Activated T-helper 9 cell treated with anti-CD3 and anti-CD28 coated beads, Interleukin-2, amount 50 U/mL, for 16 hours (primary cell): ENCODE measurements at places on chromosomes 3 and 15.

DNA sequence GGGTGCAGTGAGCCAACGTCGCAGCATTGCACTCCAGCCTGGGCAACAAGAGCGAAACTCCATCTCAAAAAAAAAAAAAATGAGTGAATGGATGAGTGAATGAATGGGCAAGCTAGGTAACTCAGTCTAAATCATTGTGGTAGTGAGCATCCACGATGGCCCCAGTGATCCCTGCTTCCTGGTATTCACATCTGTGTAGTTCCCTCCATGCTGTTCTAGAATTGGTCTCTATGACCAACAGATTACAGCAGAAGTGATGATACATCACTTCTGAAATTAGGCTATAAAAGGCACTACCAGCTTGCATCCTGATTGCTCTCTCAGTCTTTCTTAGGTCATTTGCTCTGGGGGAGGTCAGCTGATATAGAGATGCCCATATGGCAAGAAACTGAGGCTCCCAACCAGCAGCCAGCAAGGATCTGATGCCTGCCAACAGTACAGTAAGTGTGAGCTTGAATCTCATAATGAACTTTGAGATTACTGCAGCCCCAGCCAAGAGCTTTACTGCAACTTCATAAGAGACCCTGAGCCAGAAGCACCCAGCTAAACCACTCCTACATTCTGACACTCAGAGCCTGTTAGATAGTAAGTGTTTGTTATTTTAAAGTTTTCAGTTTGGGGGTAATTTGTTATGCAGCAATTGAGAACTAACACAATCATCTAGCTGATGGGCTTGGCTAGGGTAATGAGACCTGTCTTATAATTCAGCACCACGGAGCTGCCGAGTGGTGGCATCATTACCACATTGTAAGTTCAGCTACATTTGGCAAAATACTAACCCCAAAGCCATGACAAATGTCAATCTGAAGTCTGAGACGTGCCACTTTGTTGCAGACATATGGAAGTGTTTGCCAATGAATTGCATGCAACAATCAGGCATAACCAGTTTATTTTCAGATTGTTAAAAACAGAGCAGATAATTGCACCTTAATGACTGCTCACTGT is 53.0 kb downstream of the KLHL6 start:
- no peak for DNase-seq

DNA sequence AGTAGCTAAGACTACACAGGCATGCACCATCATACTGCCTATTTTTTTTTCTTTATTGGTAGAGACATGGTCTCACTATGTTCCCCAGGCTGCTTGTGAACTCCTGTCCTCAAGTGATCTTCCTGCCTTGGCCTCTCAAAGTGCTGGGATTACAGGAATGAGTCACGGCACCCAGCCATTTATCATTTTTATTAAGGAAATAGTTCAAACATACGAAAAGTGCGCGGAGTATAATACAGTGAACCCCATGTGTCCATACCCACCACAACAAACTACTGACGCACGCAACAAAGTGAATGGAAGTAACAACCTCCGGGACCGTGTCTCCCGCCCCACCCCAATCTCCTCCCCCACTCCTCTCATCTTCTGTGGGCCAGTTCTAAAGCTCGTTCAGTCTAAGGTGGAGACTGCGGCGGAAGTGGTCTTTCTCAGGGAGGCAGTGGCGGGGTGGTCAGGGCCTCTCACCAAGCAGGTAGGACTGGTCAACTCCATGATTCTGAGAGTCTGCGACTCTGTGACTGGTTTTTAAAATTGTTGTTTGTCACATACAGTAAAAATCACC is 42.1 kb downstream of the DNAJB8 start:
- DNase-seq, result no peak

DNA sequence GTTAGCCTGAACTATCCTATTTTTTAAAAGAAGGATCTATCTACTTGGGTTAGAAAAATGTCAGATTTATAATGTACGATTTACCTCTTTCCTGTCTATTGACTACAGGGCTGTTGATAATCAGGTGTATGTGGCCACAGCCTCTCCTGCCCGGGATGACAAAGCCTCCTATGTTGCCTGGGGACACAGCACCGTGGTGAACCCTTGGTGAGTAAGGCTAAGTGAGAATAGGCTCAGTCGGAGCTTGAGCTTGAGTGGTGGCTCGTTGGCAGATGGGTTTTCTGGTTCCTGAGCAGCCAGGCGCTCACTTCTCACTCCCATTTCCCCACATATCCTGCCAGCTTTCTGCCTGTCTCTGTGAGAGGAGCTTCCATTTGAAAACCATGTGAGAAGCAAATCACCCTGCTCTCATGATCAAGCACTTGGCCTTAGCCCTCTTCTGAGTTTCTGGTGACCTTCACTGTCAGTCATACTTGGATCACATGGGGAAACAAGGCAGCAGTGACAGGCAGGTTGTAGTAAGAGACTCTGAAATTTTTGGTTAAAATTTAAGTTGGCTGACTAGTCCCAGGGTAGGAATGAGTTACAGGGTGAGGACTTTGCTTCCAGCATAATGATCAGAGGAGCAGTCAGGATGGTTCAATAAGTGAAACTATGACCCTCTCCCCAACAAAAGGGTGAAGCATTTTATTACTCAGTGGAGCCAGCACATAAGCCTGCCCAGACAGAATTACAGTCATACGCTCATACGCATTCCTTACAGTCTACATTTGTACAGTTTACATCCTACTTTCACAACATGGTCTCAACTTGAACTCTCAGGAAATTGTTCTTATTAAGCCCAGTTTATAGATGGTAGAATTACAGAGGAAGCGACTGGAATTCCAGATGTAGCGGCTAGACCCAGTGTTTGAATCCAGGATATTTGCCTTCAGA is 18.0 kb downstream of the NIT2 start:
- DNase-seq, result no peak

DNA sequence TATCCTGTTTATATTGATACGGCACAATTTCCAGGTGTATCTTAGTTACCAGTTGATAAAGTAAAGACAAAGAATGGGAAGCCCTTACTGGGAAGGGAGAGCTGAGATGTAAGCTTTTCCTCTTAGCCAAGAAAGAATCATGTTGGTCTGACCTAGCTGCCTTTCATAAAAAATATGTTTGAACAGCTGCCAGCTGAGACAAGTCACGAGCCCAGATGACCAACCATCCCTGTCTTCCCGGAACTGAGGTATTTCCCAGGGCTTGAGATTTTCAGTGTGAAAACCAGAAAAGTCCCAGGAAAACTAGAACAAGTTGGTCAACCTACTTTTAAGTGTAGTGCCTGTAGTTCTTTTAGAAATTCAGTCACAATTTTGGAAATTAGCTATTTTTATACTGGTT is 3.6 kb upstream of the MYH15 start:
- no peak for DNase-seq

- DNase-seq, result no peak
Measured at GRCh38 chr3:63878394-63879060, 14.9 kb downstream of the ATXN7 start.

GRCh38 chr3:40864915-40865314 is 334.4 kb upstream of the CTNNB1 start:
- DNase-seq, result no peak

DNA sequence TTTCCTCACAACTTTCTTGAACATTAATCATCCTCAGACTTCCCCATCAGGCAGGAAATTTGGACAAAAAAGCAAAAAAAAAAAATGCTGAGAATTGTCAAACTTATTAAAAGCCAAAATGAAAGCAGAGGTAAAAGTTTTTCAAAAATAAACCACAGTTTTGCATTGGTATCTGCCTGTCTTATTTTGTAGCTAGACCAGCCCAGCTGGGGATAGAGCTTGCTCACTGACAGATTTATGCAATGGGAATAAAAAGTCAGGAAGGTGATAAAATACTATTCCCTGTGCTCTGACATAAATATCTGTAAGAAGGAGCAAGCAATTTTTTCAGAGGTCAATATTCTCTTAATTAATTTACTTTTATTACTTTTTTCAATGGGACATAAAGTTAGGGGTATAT is 1006.7 kb upstream of the ALCAM start:
- no peak for DNase-seq

GRCh38 chr3:36494461-36495109 is 114.3 kb downstream of the STAC start:
- no peak for DNase-seq

- no peak for DNase-seq
Measured at GRCh38 chr3:173630849-173631248, 233.3 kb downstream of the NLGN1 start.

GRCh38 chr3:46909535-46910161 is 32.1 kb downstream of the PTH1R start:
- DNase-seq, result peak; percentile 65

GRCh38 chr15:94674296-94674695 is 442.9 kb downstream of the MCTP2 start:
- DNase-seq, result no peak

DNA sequence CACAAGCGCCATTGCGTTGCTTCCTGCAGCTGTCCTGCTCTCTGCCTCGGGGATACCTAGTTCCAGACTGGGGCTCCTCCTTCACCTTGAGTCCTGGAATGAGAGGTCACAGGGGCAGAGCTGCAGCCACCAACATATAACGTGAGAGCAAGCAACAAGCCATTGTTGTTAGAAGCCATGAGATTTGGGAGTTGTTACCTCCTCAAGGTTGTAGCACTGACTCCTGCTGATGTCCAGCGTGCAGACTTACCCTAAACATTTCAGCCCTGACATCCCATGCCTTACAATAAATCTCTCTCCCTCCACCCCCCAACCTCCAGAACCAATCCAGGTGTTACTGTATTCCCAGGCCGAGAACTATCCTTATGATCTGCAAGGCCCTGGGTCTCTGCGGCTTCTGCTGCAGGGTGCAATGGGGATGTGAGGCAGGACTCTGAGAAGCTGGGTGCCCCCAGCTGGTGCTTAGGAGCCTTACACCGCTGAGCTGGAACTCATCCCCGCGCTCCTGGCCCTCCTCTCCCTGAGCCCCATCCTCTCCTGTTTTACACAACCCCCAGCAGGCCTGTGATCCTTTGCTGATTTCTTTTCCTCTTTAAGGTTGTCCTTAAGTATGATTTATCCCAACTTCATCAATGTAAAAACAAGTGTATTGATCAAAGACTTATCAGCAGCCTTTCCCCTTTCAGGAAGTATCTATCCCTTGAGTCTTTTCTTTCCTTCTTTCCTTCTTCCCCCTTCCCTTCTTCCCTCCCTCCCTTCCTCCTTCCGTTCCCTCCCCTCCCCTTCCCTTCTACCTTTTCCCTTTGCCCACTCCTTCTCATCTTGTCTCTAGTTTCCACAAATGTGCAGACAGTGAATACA is 84.2 kb upstream of the ABHD2 start:
- no peak for DNase-seq

DNA sequence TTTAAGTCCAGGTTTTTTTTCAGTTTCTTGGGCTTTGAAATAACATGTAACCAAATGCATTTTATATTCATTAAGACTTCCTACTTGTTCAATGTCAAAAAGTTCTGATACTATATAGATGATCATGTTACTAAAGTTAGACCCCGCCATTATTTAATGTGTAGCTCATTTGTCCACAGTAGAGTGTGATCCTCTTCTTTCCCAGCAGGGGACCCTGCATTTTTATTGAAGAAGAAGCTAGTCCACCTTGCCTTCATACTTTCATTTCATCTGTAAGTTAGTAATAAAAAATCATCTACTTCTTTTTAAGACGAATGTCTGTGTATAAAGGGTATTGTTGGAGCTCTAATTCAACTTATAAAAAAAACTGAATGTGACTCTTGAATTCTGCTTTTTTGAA is 404.6 kb downstream of the SI start:
- DNase-seq, result no peak

GRCh38 chr3:122576174-122576940 is 1.1 kb upstream of the PARP15 start:
- no peak for DNase-seq

GRCh38 chr15:70185251-70185711 is 87.6 kb upstream of the TLE3 start:
- no peak for DNase-seq

DNA sequence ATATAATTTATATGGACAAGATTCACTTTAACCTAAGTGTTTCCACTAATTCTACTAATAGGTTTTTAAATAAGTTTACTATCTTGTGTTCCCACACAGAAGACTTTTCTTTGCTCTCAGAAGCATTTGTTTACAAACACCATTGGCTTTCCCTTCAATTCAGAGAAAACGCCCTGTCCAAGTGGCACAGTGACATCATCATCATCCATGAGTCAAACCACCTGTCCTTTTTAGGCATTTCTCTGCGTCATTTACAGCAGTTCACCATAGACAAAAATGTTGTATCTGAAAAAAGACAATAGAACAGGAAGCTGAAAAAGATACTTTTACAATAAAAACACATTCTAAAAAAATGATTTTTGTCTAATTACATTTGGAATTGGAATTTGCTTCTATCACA is 9.3 kb upstream of the BCL2L10 start:
- DNase-seq, result no peak

- peak; percentile 8 for DNase-seq
Measured at GRCh38 chr3:15520185-15520584, 1.3 kb downstream of the COLQ start.

- DNase-seq, result peak; percentile 24
Measured at GRCh38 chr15:77907824-77908751, 169.4 kb downstream of the TBC1D2B start.

DNA sequence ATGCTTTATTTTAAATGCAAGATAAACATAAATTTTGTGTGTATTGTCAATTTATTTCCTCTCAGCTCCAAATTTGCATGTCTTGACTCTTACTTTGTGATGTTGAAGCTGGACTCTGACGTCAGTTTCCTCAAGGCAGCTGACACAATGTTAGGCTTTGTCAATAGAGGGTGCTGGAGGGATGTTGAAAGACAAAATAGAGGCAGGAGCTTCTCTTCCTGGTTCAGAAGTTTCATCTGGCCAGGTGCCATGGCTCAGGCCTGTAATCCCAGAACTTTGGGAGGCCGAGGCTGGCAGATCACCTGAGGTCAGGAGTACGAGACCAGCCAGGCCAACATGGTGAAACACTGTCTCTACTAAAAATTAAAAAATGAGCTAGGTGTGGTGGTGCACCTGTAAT is 408.6 kb downstream of the GBE1 start:
- DNase-seq, result no peak

- no peak for DNase-seq
Measured at GRCh38 chr3:150627557-150627956, 24.4 kb downstream of the SELENOT start.

DNA sequence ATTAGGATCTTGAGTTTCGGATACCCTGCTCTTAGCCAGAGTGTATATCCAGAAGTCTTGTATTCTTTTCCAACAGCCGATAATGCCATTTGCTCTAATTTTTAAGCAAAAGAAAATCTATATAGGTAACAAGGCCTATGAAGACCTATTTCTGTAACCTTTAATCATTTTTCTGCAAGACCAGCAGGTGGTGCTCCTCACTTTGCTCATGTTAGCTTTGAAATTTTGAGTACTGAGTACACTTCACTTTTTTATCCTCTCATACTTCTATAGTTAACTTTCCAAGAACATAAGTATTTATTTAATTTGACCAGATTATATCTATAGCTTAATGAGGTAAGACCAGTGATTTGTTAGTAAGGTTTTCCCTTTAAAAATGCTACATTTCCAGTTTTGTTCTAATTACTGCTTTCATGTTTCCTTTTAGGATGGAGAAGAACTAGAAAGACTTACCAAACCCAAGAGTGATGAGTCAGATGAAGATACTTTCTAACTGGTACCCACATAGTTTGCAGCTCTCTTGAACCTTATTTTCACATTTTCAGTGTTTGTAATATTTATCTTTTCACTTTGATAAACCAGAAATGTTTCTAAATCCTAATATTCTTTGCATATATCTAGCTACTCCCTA is 20.5 kb downstream of the SLC35A5 start:
- no peak for DNase-seq
